HT1080 (cell line): ENCODE measurements at places on chromosomes 1 and 21. TPM values are rescaled to one million over a fixed set of nuclear protein-coding genes. Genes with fewer than 3 reads are reported as not detected.
A peak's percentile ranks its signal among the peaks of the same experiment; 100 is the strongest.

GRCh38 chr1:20198918-20199317 lies 12.6 kb upstream of the PLA2G2C start:
- no peak for DNase-seq

DNA sequence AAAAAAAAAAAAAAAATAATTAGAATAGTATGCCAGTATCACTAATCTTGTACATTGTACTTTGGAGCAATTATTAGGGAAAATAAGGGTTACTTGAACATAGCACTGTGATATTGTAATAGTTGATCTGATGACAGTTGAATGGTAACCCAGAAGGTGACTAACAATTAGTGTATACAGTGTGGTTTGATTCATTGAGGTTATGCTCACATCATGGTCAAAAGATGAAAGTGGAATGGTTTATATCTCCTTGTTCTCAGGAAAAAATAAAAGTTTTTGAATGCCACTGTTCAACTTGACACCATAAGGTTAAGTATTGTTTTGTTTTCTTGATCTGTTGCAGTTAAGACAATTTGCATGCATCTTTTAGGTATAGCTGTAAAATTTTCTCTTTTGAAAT lies 87.0 kb downstream of the GPR52 start:
- peak; percentile 50 for DNase-seq

DNA sequence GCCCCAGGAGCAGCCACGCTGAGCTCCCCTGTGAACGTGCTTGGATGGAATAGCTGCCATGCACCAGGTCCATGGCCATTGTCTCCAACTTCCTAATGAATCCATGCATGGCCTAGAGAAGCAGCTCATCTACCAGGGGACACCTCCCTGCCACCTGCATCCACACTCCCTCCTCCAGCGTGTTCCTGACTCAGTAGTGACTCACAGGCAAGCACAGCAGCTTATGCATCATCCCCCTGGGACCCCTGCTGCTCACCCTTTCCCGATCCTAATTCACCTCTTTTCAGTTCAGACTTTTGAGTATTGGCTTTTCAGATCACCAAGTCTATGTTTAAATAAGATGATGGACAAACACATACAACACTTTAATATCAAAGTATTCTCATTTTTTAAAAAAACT lies 39.9 kb upstream of the TADA1 start:
- peak; percentile 89 for DNase-seq

DNA sequence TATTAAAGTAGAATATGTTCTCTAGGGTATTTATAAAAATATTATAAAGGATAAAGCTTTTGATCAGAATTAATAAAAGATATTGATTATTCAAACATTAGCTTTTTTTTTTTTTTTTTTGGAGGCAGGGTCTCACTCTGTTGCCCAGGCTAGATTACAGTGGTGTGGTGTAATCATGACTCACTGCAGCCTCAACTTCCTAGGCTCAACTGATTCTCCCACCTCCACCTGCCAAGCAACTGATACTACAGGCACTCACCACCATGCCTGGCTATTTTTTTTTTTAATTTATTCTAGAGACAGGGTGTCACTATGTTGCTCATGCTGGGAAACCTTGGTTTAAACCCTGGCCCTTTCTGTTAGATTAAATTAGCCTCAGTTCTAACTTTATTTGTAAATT lies 188.3 kb downstream of the CLEC20A start:
- peak; percentile 39 for DNase-seq

DNA sequence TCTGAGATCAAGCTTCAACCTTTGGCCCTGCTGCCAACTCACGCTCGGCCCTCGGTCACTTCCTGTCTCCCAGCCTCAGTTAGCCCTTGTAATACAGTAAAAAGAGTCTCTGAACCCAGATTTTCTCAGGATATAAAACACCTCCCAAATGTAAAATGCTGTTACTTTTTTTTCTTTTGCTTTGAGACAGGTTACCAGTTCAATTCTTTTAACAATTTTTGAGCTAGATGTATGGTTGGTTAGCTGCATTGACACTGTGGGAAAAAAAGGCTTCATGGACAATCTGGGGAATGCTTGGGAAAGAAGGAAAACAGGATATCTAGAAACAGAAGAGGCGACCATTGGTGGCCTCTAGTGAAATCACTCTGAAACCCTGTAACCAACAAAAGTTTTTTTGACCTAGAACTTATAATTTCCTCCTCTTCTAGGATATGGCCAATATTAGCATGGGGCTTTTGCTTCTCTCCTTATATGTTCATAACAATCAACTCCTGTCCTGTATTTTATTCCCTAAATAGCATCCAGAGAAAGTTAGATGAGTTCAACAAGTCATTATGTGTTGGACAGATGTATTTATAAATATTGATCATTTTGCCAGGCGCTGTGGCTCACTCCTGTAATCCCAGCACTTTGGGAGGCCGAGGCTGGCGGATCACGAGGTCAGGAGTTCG lies 1.3 kb downstream of the CMPK1 start:
- DNase-seq, result no peak

DNA sequence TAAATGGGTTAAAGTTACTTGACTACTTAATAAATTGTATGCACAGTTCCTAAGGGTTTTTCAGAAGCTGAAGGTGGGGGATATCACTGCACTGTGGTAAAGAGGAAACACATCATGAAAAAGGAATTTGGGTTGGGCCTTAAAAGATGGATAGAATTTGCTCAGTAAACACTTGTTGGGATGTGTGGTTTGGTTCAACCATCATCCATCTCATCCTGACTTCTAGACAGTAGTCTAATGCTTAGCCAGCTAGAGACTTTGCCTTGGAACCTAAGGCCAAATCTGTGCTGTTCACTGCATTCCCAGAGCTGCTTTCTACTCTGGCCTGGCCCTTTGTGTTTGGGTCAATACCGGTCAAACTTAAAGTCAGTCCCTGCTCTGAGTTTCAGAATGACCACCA lies 30.6 kb downstream of the LY9 start:
- DNase-seq, result peak; percentile 92

- DNase-seq, result no peak
Measured at GRCh38 chr1:35364741-35365140, 96.2 kb downstream of the ZMYM4 start.

GRCh38 chr1:170360601-170361000 lies 171.4 kb upstream of the GORAB start:
- peak; percentile 46 for DNase-seq

GRCh38 chr1:5595531-5596170 lies 396.6 kb downstream of the NPHP4 start:
- no peak for DNase-seq

DNA sequence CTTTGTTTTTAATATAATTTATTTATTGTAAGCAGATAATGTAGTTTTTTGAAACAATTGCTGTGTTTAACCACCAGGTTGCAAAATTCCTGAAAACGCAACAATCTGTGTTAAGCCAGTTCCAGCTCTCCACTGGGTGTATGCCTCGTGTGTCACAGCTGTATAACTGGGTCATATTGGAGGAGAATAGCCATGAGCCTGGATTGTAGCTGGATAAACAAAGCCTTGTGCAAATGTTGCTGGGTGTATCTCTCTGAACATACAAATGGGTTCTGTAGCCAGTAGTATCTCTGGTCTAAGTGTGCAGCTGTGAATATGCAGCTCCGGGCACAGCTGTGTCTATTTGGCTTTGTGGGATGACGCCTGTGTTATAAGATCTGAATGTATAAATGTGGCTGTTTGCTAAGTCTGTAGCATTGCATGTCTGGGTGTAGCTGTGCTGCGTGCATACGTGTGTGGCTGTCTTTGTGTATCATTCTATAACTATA lies 2.8 kb downstream of the TCEA3 start:
- no peak for DNase-seq

GRCh38 chr1:109761227-109762038 lies 2.3 kb downstream of the EPS8L3 start:
- no peak for DNase-seq

DNA sequence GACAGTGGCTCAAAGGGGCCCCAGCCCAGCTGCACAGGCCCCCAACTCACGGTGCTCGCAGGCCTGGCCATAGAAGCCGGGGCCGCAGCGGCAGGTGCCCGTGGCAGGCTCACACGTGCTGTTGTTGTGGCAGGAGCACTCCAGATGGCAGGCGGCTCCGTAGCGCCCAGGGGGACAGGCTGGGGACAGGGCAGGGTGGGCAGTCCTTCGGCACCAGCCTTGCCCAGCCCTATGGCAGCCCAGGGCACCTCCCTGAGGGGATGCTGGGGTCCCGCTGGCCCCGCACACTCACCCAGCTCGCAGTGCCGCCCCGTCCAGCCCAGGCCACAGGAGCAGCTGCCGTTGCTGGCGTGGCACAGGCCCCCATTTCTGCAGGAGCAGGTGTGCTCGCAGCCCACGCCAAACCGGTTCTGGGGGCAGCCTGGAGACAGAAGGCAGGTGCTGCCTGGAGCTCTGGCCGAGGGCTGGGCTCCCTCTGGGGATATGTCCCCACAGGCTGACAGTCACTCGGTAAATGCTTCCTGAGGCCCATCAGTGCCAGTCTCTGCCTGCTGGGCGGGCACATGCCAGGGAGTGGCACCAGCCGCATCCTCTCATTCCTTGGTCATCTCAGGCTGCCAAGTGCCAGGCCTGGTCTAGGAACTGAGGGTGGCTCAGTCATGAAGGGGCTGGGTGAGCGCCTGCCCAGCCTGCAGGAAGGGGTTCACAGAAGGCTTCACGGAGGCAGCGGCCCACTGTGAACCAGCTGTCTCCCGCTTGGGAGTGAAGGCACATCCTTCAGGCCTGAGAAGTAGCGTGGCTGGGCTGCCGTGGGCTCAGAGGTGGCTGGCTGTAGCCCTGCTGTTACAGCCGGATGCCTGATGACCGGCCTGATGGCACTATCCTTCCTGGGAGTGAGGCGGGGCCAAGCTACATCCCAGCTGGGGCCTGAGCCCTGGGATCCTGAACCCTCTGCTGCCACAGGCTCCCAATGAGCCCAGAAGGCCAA lies 40.1 kb downstream of the ARHGEF16 start:
- DNase-seq, result no peak

DNA sequence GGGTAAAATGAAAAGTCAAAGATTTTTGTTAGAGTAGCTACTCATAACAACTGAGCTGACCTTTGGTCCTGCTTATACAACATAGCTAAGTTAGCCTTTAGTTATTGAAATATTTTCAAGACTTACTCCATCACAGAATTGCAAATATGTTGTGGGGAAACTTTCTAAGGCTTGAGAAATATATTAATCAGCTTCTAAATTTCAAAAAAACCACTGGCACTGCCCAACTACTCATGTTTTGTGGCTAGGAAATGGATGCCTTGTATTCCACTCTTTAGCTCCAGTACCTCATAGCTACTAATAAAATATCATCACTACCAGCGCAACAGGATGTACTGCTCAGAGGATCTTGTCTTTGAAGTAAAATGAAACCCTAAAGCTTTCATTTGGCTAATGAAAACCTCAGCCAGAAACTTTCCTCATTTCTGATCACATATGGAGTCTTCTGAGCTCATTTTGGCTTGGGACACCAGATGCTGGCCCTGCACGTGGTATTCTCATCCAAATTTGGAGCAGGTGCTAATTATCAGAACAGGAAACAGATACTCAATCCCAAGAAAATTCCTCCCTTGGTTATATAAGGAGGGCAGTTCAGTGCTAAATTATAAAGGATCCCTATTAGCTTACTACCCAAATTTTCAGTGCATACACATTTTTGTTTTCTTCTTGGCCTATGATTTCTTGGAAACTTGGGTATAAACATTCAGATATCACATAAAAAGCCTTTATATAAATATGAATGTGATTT lies 690.7 kb downstream of the ADGRL2 start:
- DNase-seq, result no peak

- no peak for DNase-seq
Measured at GRCh38 chr1:168829876-168830275, 100.9 kb upstream of the DPT start.

- peak; percentile 70 for DNase-seq
Measured at GRCh38 chr1:114610546-114611245, 29.3 kb upstream of the BCAS2 start.

GRCh38 chr1:108878678-108879077 lies 1.9 kb downstream of the GPSM2 start:
- DNase-seq, result no peak

- DNase-seq, result peak; percentile 13
Measured at GRCh38 chr1:169933984-169934725, 40.5 kb upstream of the SCYL3 start.

- DNase-seq, result no peak
Measured at GRCh38 chr1:112564081-112564480, 54.9 kb downstream of the ST7L start.

- no peak for DNase-seq
Measured at GRCh38 chr1:91779548-91780021, 106.4 kb downstream of the TGFBR3 start.

- no peak for DNase-seq
Measured at GRCh38 chr1:147236448-147236847, 6.0 kb upstream of the CHD1L start.

DNA sequence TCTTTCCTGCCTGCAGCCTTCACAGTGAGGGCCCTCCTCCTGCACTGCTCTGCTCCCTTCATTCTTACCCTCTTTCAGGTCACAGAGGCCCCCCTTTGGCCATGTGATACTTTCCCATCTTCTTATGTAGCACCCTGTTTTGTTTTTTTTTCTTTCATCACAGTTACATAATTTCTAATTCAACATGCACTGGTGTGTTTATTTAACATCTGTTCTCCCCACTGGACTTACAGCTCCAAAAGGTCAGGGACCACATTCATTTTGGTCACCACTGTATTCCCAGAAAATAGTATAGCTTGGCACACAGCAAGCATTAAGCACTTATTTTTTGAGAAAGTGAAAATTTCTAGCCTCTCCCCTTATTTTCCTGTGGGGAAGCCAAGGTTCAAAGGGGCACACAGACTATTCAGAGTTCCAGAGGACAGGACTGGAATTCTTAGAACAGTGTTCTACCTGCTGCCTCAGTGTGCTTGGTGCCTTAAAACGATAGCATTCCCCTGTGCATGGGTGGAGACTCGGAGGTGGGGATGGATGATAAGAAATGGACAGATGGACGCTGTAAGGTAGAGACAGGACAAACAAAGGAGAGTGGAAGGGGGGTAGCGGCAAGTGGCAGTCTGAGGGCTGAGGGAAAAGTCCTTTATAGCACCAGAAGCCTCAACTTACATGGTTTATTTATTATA lies 5.3 kb downstream of the DENND2D start:
- DNase-seq, result no peak

Gene PLA2G2D
- not detected in 2 replicates for total RNA-seq

Gene LCE1A
- not detected in 2 replicates for total RNA-seq

Gene SH2D5
- total RNA-seq, result 26.9 and 29.1 TPM in 2 replicates

Gene DCST1
- 0.17 TPM in 1 of 2 replicates, not detected in the other for total RNA-seq

Gene RPS6KC1
- total RNA-seq, result 17.4 and 18.2 TPM in 2 replicates

Gene BSND
- not detected in 2 replicates for total RNA-seq

Gene LAX1
- total RNA-seq, result 0.20 TPM in 1 of 2 replicates, not detected in the other

Gene SLC19A2
- 7.1 and 7.2 TPM in 2 replicates for total RNA-seq

Gene SPRR2B
- total RNA-seq, result not detected in 2 replicates

Gene GOLT1A
- not detected in 2 replicates for total RNA-seq

Gene EPHA10
- total RNA-seq, result 0.06 TPM in 1 of 2 replicates, not detected in the other
